ENCODE measurements at places on chromosomes 5 and 9.

GRCh38 chr5:92179651-92180050 is 796.5 kb upstream of the ARRDC3 start:
- DNase-seq, result no peak

DNA sequence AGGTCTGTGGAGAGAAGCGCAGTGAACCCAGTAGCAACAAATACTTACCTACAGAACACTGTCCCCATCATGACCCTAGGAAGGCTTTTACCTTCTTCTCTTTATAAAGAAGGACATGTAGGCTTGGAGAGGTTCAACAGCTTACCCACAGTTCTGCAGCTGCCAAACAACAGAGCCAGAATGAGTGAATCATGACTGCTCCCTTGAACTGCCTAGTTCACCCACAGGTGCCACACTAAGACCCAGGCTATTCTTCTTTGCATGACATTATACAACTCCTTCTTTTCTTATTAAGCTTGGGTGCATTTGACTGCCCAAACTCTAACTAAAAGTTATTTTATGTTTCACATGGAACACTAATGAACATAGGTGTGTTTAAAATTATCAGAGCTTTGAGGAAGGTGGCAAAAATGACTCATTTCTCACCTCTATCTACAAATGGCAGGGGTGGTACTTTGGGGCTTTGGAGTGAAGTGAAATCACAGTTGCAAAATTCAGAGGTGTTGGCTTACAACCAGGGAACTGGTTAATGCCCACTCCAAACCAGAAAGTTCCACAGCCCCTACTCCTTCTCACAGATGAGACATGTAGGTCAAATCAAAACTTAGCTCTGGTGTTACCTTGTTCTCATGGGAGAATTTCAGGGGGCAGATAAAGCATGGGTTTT is 201.6 kb downstream of the SEMA6A start:
- no peak for DNase-seq

GRCh38 chr9:133477992-133478850 is 678 bp downstream of the SLC2A6 start:
- no peak for DNase-seq

GRCh38 chr5:159411115-159411514 is 80.8 kb upstream of the IL12B start:
- DNase-seq, result no peak

DNA sequence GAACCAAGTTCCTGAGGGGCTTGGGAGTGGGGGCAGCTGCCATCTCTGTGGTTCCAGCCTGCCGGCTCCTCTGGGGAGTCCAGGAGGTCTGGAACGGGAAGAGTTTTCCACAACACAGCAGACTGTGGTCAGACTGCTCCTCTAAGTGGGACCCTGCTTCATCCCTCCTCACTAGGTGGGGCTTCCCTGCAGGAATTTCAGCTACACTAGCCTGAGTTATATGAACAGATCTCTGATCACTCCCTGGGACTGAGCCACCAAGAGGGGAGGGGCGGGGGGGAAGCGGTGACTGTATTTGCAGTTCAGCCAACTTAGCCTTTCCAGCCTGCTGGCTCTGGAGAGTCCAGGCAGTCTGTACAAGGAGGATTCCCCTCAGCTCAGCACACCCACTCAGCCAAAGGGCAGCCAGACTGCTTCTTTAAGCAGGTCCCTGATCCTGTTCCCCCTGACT is 19.4 kb downstream of the DTWD2 start:
- DNase-seq, result no peak

GRCh38 chr5:154244476-154244875 is 53.9 kb downstream of the GALNT10 start:
- DNase-seq, result no peak

DNA sequence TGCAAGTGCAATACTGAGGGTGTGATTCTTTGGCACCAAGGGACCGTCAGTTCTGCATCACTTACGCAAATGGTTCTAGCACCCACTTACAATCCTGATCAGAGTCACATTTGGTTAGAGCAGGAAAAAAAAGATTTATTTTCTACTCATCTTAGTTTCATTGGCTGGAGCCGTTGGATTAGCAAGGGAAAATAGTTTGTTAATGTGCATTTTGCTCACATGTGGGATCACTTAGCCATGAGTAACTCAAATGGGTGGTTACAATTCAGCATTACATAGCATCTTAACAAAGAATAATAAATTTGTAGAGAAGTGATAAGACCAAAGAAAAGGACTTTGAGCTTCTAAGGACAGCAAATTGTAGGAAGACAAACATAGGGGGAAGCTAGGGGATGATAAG is 216.9 kb downstream of the AUH start:
- DNase-seq, result no peak

DNA sequence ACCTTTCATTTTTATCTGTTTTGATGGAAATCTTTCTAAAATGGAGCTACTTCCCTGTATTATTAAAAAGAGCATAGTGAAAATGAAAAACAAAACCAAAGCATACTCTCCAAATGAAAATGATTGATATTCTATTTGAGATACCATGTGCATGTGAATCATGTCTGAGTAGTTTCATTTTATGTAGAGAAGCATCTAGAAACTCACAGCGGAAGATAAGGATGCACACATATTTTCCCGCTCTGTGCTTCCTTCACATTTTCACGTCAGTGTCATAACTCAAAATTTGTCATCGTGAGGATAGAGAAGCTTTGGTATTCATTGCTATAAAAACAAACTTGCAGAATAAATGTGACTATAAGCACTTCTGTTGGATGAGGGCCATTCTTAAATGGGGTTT is 34.0 kb upstream of the CLINT1 start:
- DNase-seq, result no peak

DNA sequence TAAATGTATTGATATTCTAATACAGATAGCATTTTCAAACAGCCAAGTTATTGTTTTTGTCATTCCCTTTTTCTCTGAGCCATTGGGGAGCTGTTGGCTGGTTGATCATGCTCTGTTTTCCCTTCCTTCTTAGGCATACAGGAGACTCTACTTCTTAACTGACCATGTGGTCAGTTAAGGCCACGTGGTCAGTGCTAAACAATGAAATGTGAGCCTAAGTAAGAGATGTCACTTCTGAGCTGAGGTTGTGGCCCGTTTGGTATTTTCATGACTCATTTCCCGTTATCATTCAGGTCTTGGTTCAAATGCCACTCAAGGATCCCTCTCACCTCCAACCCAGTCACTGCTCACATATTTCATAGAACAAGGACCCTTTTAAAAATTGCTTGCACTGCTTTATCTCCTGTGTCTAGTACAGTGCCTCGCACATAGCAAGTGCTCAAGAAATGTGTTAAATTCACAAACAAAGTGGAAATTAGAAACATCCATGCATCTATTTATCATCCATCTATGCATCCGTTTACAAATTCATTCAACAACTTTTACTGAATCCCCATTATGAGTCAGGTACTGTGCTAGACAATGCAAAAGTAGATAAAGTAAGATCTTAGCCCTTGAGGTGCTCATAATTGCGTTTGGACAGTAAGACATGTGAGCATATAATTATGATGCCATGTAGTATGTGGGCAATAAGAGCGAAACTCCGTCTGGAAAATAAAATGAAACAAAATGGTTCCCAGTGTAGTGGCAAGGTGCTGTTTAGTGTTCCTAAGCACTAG is 50.7 kb downstream of the ARRDC3 start:
- no peak for DNase-seq

- DNase-seq, result no peak
Measured at GRCh38 chr9:38680837-38681445, 39.0 kb downstream of the FAM240B start.

DNA sequence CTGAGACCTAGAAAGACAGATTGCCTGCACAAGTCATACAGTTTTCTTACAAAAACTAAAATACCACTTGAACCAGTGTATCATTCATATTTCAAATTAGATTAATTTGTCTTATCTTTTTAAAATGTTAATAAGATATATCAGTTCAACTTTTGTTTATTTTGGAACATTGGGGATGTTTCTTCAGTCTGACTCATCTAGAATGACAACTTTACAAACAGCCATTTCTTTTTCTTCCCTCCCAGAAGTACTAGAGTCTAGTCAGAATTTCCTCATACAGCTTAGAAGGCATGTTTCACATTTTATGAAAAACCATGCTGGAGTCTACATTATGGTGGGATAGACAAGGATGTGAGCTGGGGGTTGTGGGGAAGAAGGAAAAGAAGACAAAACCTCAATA is 262.5 kb downstream of the NFIB start:
- no peak for DNase-seq

DNA sequence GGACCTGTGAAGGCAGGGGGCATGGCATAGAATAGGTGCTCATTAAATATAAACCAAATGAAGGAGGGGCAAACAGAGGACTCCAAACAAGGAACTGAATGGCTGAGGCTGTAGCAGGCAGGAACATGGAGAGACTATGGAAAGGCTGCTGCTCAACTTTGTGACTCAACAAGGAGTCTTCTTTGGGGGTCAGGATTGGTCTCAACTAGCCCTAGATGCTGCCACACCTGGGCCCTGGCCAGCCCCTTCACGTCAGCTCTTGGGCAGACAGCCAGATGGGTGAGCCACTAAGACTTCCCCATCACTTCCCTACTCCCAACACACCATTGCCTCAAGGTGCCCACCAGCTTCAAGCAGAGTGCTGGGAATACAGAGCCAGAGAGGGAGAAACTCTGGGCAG is 11.0 kb downstream of the RPP25L start:
- no peak for DNase-seq

- DNase-seq, result no peak
Measured at GRCh38 chr5:160852049-160852448, at the start of gene ATP10B. TSS of gene ATP10B (minus strand) at chr5:160852211. CDS start at chr5:160688074, 164,137 bp downstream.

GRCh38 chr5:39138892-39139291 is 64.7 kb upstream of the RICTOR start:
- no peak for DNase-seq

GRCh38 chr5:126718236-126718868 is 58.6 kb upstream of the LMNB1 start:
- no peak for DNase-seq

- DNase-seq, result no peak
Measured at GRCh38 chr5:88390481-88390880, 121.8 kb upstream of the TMEM161B start.

GRCh38 chr5:150946351-150946905 is 41.6 kb upstream of the ZNF300 start:
- no peak for DNase-seq

GRCh38 chr5:139787568-139788293 is 7.9 kb upstream of the PSD2 start:
- DNase-seq, result peak; percentile 76

GRCh38 chr9:135907431-135908092 is at the start of gene CAMSAP1:
TSS of gene CAMSAP1 (minus strand) at chr9:135907546. CDS start at chr9:135907159, 387 bp downstream.
- DNase-seq, result peak; percentile 94

- no peak for DNase-seq
Measured at GRCh38 chr5:137858223-137858916, 9.3 kb upstream of the MYOT start.

DNA sequence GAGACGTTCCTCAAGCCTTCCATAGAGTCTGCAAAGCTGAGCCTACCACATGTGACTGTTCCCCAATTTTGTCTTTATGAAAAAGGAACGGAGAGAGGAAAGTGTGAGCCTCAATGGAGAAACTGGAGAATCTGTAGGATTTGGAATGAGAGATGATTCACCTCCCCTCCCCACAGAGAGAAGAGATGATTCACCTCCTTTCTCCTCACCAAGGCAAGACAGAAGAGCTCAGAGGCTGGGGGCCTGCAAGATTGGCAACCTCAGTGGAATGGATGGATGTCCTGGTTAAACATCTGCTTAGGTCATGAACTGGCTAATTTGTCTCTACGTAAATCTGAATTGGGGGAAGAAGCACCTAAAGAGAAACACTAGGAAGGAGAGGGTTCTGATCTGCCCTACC is 17.0 kb upstream of the MOCS2 start:
- no peak for DNase-seq

Measured in activated T-helper 1 cell treated with Interleukin-2 at 50 U/mL for 16 hours (primary cell).